ENCODE measurements at places on chromosomes 7 and 10.

DNA sequence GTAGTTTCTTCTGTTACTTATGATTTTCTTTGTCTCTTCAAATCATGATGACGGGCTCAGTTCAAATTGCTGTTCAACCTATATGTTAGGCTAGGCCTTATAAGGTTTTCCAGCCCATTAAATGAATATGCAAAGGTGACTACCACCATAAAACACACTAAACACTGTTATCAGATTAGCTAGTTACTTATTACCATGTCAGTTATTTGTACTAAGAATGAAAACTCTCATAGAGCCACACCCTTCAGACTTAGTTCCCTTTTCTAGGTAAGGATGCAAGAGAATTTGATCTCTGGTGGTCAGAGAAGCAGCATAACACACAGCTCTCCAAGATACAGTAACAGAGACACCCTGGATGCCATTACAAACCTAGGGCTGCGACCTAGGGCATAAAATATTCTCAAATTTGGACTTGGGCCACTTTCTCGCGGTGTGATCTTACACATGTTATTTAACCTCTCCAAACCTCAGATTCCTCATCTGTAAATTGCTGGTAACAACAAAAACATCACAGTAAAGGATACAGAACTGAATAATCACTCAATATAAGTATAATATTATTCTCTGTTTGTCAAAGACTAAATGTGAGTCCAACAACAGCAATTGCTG is 35.6 kb downstream of the ANKMY2 start:
- DNase-seq, result no peak

DNA sequence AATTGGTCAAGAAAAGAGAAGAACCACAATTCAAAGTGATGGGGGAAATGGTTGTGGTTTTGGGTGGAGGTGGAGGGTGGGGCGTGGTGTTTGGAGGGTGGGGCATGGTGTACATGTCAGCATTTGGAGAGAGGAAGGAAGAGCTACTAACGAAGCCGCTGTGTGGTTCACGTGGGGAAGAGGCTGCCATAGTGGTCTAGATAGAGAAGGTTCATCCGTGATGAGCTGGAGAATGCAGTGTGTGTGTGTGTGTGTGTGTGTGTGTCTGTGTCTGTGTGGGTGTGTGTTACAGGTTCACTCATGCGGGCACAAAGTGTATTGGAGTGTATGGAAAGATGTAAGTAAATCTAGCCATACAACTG is 6.1 kb upstream of the VCL start:
- no peak for DNase-seq

DNA sequence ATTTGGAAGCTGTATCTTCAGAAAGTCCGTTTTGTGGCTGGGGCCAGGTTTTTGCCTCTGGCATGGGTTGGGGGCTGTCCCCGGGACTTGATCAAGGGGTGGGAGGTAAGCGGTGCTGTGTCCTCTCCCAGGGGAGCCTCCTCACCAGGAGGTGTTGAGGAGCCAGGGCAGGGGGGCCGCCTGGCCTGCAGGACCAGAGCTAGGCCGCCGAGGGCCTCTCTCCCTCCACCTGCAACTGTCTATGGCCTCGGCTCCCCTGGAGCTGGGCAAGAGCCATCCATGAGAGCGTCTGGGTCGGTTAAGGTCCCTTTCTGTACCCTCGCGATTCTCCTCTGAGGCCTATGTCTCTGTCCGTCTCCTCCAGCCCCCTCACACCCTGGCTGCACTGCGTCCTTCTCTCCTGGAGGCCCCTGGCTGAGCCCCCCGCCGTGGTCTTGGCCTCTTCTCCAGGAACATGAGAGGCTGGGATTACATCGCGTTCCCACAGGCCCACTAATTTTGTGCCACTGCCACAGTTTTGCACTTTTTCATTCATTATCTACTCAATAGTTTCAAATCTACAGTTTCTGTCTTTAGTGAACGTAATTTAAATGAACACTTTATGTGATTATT is 20.6 kb downstream of the CALML5 start:
- DNase-seq, result no peak

DNA sequence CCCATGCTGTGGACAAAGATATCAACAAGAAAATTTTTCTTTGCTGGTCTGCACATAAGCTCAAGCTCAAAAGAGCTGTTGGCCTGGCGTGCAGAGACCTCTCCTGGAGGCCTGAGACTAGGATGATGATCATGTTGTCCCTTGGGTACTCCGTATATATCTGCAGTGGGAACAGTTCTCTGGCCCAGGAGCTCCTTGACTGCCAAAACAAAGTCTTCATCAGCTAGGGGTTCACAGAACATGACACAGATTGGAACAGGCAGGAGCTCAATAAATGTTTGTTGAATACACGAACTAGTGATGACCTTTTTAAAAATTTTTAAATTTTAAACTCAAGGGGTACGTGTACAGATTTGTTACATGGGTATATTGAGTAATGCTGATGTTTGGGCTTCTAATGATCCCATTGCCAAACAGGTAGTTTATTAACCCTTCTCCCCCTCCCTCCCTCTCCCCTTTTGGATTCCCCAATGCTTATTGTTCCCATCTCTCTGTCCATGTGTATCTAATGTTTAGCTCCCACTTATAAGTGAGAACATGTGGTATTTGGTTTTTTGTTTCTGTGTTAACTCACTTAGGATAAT is 49.1 kb downstream of the ZNF783 start:
- DNase-seq, result no peak

DNA sequence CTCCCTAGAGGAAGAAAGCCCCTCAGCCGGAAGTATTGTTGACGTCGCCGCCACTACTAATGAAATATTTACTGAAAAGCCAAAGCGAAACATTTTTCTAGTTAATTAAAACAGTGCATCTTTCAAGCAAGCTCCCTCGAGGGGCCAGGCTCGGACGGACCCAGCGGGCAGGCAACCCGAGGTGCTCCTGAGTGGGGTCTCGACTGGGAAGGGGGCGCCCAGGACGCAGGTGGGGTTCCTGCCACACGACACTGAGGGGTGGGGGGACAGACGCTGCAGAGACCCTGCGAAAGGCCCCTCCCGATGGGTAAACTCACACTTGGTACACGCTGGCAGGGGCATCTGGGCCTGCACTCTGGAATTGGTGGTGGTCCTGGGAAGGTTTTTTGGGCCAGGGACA is 72.4 kb upstream of the ADGRA1 start:
- DNase-seq, result no peak

- DNase-seq, result no peak
These were observed 223.1 kb downstream of the REEP3 start for GRCh38 chr10:63744060-63744941.

GRCh38 chr7:34341326-34341725 is 316.7 kb upstream of the NPSR1 start:
- DNase-seq, result no peak

DNA sequence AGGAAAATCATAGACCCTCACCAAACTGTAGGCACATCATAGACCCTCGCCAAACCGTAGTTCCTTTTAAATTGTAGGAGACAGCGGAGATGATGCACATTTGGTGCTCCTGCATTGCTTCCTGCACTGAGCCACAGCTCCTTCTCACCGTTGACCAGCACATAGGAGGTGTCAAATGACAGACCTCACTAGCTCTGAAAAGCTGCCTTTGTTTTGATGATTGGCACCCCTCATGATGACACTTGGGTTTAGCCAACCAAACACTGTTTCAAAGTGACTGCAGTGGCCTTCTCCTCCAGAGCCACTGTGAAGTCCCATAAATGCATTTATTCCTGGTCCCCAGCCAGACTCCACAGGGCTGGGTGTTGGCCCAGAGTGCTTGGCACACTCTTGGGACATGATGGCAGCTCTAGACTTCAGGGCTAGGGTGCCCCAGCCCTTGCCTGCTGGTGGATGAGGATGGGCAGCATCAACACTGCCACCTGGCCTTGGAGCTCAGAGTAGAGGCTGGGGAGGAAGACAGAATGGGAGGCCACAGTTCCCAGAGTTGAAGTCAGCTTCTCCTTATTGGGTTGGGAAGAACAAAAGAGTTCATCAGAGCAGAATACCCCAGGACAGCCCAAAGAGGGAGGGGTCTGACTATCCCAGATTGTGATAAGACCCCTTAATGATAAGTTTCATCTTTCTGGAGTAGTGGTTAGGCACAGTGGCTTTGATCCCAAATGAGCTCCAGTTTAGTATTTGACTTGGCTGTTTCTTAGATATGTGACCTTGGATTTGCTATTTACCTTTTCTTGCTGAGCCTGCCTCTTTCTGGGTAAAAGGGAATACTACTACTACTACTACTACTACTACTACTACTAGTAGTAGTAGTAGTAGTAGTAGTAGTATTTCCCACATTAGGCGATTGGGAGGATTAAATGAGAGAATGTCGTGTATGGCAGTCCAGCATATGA is 75.3 kb downstream of the MTPN start:
- DNase-seq, result no peak

DNA sequence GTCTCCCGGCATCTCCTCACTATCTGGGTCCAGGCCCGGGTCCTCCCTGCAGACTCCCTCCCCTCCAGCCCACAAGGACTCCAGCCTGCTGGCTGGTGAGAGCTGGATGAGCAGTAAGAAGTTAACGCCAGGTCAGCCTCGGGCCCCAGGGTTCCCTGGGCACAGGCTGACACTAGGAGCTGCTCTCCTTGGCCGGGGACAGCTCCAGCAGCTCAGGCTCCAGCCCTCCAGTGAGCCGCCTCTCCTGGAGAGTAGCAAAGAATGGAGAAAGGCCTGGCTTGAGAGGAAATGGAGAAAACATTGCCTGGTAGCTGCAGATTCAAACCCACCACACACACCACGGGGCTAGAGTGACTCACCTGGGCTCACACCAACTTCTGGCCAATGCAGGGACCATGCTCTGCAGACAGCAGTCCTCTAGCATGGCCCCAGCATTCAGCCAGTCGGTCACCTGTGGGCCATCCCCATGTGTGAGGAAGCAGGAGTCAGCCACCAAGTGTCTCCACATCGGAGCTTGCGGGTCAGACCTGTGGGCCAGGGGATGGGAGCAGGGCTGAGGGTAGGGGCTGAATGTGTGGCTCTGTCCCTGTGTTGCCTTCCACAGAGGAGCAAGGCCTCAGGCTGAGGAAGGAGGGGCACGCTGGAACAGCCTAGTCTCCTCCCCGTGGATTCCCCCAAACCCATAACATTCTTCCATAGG is 6.5 kb downstream of the SAP25 start:
- DNase-seq, result no peak

GRCh38 chr7:4175346-4175973 is 506.6 kb upstream of the FOXK1 start:
- no peak for DNase-seq

- DNase-seq, result no peak
These were observed 105.5 kb upstream of the CHST15 start for GRCh38 chr10:124198871-124199270.

DNA sequence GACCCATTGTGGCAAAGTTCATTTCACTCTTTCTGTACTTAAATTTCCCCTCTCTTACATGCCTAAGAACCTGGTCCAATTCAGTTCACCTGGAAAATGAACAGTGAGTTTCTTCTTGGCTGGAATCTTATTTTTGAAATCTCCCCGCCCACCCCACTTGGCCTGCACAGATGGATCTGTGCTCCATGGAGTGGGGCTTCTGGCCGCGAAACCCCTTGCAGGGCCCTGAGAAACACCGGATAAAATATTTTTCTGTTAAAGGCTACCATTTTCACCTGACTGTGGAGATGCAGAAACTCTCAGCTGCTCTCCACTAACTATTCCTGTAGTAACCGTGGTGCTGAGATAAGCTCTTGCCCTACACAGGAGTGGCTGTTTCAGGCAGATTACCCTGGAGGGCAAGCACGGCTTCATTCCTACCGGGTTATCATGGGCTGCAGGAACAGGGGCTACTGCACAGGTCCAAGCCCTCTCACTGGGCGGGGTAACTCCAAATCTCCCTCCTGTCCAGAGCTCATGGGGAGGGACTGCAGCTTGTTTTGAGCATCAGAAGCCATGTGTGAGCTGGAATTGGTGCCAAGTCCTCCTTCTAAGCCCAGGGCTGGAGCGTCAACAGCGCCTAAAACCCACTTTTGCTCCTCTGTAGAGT is 118.9 kb downstream of the PRPF18 start:
- DNase-seq, result peak; percentile 29

- no peak for DNase-seq
These were observed 19.9 kb upstream of the SP4 start for GRCh38 chr7:21407796-21408480.

- DNase-seq, result no peak
These were observed 110.7 kb downstream of the INPP5A start for GRCh38 chr10:132648072-132648850.

- no peak for DNase-seq
These were observed 44.5 kb downstream of the LANCL2 start for GRCh38 chr7:55409482-55410225.

DNA sequence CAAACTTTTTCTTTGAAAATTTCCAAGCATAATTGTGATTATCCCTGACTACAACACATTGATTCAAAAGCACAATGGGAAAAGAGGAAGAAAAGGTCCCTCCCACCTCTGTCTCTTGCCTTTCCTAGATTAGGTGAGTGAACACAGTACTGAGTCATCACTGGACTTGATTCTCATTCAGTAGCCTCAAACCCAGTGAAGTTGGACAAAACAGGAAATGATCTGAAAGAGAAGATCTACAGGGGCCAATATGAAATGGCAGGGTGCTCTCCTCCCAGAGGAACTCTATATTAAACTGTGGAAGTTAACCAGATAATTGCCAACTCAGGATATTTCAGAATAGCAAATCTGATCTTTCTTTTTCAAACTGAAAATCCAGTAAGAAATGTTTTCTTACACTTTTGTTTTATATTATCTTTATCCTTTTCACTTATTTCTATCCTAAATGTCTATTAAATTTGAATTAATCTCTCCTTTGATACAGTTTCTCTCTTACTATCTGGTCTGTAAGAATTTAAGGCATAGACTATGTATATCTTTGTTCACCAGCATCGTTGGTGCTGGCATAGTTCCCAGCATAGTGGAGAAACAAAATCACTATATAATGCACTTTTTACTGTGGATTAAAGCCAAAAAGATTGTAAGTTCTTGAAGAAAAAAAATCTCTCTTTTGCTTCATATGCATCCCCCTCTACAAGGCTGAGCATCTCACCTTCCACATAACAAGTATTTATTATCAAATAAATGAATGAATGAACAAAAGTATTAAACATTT is 41.4 kb upstream of the IKZF1 start:
- no peak for DNase-seq

DNA sequence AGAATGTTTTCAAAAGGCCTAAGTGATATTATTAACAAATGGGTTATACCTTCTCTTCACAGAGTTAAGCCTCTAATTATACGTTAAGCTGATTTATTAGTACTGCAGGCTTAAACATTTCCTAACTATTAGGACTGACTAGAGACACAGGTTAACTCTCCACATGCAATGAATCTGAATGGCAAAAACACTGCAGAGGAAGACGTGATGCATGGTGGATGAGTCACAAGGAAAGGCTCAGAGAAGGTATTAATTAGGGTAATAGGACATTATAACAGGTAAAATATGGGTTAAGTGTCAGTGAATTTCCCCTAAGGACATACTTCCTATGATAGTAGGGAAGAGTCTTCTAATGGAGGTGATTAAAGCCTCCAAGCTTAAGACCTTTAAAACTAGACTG is 24.7 kb upstream of the SEM1 start:
- no peak for DNase-seq

DNA sequence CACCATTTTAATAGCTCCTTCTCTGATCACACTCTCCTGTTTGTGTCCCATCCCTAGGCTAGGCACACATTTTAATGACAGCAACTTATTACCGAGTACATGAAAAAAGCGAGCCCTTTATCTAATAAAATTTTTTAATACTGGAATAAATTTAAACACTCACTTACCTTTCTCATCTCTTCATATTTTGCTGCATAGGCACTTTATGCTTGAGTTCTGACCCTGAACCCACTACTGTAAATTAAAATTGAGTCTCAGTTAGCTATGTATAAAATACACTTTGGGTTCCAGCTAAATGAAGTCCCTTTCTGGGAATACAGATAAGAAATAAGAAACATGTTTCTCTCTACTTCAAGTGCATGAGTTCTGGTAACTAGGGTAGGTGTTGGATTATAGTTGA is 104.6 kb downstream of the HECW1 start:
- DNase-seq, result no peak
